Stimulated activated CD4-positive, alpha-beta T cell treated with anti-CD3 and anti-CD28 coated beads, Interleukin-4, amount 100 ng/mL, for 1 hour (primary cell): ENCODE measurements at places on chromosomes 13 and 19.

DNA sequence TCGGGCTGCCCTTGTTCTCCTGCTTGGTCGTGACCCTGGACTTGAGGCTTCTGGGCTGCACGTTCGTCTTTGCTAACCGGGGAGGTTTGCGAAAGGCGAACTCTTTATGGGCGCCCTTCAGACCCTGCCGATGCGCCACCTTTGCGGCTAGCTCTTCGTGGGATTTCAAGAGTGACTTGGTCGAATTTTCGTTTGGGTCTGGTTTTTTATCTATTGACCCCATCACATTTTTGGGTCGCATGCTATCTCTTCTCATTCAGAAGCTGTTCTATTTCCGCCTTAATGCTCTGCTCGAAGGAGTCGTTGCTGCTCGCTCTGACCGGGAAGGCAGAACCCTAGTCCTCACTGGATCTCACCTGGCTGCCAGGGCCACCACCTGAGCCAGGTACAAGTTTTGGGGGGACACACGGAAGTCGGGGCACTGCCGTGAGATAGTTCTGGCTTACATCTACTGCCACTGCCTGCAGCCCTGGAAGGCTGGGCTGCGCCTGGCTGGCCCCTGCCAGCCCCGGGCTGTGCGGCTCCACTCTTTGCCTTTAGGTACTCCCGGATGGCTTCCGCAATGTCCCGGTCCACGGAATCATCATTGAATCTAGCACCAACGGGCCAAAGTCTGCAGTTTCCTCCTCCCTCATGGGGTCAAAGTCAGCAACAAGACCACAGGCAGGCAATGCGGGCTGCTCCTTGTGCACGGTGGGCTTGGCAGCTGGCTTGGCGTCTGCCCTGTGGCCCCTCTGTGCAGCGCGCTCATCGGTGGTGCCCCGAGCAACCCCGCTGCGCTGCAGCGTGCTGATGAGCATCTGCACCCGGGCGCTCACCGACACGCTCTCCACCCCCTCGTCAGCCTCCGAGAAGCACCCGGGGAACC is 16.2 kb downstream of the RB1 start:
- peak; percentile 25 for DNase-seq

DNA sequence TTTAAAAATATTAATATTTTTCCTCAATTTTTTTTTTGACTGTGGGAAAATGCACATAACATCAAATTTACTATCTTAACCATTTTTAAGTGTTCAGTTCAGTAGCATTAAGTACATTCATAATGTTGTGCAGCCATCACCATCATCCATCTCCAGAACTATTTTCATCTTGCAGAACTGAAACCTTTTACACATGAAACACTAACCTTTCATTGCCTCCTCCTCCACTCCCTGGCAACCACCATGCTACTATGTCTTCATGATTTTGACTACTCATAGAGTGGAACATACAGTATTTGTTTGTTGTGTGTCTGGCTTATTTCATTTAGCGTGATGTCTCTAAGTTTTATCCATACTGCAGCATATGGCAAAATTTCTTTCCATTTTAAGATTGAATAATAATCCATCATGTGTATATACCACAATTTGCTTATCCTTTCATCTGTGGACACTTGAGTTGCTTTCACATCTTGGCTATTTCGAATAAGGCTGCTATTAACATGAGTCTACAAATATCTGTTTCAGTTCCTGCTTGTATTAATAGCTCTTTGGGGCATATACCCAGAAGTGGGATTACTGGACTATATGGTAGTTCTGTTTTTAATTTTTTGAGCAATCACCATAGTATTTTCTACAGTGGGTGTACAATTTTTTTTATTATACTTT is 376.4 kb downstream of the MTUS2 start:
- DNase-seq = no peak

- no peak for DNase-seq
These were observed 73.0 kb upstream of the MAB21L1 start for GRCh38 chr13:35549481-35549880.

DNA sequence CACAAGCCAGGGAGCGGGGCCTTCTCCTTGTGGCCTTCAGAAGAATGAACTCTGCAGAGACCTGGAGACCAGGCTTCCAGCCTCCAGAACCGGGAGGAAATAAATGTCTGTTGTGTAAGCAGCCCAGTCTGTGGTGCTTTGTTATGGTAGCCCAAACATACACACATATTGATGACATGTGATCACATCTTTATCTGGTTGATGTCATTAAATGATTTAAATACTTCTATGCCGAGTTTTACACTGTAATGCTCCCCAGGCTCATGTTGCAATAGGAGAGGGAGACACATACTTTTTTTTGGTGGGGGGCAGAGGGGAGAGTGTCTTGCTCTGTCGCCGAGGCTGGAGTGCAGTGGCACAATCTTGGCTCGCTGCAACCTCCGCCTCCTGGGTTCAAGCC is 188.0 kb upstream of the IRS2 start:
- DNase-seq = no peak

GRCh38 chr13:39559847-39560246 is 43.1 kb downstream of the LHFPL6 start:
- no peak for DNase-seq

GRCh38 chr19:22607653-22608430 is 26.3 kb upstream of the ZNF492 start:
- DNase-seq = no peak

- DNase-seq = no peak
These were observed 31.5 kb upstream of the TPT1 start for GRCh38 chr13:45372189-45373161.
